ENCODE measurements at places on chromosomes 6 and 20.
A peak's percentile ranks its signal among the peaks of the same experiment; 100 is the strongest.

DNA sequence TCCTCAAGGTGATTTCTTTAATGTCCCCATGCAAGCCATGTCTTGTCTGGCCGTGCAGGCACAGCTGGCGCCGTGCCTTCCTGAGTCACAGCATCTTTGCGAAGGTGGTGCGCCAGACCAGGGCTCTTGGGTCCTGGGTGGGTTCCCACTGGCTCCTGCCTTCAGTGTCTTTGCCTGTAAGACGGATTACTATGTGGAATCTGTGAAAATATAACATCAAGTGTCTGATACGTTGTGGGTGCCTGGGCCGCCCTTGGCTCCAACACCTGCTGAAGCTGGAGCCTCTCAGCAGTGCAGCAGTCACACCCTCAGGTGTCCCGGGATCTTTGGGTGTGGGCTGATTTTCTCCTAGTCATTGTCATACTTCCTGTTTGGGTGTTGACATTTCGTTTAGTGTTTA, 3.2 kb downstream of the OSBPL2 start:
- DNase-seq: no peak

DNA sequence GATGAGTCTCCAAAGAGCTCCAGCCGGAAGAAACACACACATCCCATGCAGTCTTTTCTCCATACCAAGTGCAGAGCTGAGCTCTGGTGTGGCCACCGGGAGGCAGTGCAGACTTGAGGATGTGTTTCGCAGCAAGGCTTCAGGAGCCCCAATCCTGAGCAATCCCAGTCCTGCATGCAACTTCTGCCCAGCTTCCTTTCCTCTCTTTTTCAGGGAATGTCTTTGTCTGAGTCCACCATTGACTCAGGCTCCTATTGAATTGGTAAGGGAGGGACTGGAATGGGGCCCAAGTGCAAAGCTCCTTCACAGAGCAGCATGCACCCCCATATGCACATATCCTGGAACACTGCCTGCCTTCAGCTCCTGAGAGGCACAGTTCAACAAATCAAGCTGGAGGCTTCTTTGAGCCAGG, 50.5 kb upstream of the ASIP start:
- peak; percentile 67 for DNase-seq

DNA sequence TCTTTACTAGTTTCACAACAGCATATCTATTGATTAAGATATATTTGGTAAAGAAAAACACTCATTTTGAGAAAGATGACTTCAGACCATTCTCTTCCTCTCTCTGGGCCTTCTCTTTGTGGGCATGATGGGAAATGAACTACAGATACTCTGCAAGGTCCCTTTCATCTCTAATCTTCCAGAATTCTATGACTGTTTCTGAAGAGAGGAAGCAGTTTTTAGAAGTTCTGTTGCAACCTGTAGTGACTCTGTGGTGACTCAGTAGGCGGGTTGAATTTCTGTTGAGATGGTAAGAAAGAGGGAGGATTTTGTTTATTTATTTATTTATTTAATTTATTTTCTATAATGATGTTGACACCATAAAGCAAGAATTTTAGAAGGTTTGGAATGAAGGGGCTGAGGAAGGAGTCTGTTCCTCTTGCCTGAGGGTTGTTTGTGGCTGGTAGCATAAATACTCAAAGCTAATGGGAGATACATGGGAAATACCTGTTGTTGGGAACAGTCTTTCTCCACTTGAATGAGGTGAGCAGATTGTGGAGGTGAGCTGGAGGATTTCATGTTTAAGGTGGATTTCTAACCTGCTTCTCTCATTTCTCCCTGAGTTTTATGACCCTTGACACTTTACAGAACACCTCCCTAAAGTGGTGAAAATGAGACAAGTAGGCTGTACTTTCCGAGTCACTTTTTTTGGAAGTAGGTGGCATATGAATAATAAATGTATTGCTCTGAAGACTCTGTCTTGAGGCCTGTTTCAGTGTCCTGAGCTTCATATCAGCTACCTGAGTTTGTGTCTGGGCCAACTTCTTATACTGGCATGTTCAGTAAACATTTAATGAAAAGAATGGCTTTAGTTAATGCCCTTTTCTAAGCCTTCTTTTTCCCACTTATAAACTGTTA, 15.0 kb downstream of the ACSS2 start:
- no peak for DNase-seq

DNA sequence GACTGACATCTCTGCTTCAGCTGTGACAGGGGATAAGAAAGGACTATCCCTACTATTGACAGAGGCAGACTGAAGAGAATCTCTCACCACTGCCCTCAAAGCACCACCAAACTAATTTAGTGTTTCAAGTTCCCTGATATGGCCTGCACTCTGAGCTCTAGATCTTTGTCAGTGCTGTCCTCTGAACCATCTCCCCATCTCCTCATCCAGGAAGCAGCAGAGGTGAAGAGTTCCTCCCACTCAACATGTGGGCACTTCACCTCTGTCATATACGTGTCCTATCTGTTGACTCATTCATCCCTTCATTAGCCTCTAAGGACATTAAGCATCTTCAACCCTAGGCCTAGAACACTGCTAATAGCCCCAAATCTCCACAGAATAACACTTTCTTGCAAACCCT, 14.1 kb downstream of the FAM210B start:
- DNase-seq: no peak

DNA sequence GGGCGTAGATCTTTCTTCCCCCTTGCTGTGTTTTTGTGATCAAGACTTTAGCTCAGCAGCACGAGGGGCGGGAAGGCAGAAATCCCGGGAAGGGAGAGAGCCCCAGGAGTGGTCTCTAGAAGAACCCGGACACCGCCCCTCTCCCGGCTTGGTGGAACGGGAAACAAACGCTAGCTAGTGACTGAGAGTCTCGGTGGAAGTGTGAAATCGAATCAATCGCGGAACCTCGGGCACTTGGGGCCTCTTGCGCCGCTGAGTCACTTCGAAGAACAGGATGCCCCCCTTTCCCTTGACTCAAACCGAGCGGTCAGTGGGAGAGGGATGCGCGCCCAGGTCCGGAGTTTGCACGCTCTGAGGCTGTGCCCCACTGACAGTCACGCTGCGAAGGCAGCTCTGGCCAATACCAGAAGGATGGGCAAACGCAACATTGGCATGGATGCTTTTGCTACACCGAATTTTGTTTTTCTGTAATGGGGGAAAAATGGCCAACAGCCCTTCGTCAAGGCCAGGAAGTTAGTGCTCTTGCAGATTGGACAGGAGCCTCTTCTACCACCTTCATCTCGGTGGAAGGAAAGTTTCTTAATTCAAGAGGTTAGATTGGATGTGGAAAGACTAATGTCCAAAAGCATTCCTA, 1.6 kb upstream of the OLIG3 start:
- DNase-seq: no peak
